IPS DF 19.7 (cell line): ENCODE measurements at places on chromosomes 16 and 17.

GRCh38 chr17:38786372-38786771 lies 13.0 kb downstream of the PIP4K2B start:
- DNase-seq: no peak

GRCh38 chr17:67126983-67127382 lies 82.6 kb downstream of the CACNG1 start:
- DNase-seq: no peak

DNA sequence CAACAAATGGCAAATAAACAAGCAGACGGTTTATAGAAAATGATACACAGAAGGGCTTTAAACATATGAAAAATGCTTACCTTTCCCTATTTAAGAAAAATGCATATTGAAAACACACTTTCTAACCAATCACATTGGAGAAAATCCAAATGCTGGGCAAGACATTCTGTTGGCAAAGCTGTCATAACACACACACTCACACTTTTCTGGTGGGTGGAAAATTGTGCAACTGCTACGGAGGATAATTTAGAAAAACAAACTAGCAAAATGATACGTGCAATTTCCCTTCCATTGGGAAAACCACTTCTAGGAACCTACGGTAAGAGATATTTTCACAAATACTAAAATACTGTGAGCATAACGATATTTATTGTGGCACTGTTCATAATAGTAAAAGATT lies 9.8 kb upstream of the MYH3 start:
- DNase-seq: no peak

DNA sequence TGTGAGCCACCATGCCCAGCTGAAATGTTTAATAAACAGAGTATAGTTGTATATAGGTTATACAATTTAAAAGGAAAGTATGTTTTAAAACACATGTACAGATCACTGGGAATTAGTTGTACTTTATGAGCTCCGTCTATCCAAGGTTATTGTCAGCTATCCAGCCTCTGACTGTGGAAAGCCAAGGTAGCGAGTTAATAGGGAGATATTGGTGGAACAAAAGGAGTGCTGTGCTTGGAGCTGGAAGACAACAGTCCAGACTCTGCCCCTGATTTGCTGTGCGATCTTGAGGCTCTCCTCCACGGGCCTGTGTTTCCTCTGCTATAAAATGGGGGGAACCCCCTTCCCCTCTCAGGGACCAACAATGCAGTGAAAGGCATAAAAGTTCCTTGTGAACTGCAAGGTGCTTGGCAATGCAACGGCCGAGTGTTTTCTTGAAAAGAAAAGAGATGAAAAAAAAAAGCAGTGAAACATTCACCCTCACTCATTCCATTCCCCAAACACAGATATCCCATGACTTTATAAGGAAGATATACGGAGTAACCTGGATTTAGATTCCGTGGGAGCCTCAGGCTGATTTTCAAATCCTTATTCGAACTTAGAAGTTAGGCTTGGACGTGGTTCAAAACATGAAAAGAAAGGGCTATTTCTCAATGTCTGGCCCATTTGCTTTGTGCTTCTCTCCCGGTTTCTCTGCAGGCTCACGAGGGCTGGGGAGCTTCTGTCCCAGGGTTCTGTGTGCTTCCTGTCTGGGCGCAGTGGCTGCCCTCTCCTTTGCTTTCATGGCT lies 34.1 kb downstream of the CUEDC1 start:
- DNase-seq: no peak

- no peak for DNase-seq
Observed at GRCh38 chr16:56898847-56899246, 33.1 kb upstream of the HERPUD1 start.

DNA sequence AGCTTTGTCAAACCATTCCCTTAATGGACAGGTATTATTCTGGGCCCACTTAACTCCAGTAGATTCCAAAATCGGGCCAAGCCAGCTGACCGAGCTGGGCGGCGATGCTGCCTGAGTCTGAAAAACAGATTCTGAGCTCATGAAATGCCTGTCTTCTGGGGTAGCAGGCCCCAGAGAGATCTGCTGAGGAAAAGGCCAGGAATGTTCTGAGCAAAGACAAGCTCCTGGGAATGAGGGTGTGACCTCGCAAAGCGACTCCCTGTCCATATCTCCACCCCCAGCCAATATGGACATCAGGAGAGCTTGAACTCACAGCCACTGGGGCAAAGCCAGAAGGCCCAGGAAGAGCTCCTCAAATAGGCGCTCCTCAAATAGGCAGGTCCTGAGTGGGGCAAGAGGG lies 23.7 kb downstream of the ZNF423 start:
- no peak for DNase-seq

GRCh38 chr16:35210681-35211433 lies 1751.4 kb downstream of the TP53TG3F start:
- no peak for DNase-seq

GRCh38 chr17:1753767-1754429 lies 8.0 kb upstream of the SERPINF1 start:
- no peak for DNase-seq

DNA sequence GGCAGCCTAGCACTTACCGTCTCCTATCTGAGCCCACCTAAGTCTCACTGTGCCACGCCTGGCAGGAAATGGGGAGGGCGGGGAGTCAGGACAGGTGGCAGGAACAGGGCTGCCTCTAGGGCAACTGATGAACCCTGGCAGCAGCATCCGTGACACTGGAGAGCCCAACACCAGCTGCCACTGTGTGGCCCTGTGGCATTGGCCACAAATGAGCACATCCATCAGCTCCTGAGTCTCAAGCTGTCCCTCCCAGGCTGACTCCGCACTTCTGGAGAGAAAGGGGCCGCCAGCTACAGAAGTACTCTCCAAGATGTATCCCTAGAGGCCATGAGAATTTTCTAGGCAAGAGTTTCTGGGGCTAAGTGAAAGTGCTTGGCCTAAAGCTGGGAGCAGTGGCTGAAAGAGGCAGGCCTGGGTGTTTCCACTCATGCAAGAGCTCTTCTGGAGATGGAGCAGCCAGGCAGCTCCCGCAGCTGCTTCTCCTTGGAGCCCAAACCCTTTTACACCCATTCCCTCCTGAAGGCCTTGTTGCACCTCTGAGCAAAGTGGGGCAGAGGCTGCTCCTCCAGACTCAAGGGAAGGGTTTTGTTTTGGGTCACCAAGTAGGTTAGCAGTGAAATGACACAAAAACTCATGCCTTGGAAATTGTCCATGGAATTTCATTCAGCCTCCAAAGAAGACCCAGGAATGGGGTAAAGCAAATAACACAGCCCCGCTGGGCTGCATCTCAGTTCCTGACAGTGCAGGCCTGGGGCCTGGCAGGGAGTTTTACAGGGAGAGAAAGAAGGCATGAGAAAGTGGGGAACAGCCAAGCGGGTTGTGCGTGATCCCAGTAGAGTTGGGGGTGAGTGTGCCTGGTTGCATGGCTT lies 25.8 kb downstream of the PEMT start:
- DNase-seq: no peak

DNA sequence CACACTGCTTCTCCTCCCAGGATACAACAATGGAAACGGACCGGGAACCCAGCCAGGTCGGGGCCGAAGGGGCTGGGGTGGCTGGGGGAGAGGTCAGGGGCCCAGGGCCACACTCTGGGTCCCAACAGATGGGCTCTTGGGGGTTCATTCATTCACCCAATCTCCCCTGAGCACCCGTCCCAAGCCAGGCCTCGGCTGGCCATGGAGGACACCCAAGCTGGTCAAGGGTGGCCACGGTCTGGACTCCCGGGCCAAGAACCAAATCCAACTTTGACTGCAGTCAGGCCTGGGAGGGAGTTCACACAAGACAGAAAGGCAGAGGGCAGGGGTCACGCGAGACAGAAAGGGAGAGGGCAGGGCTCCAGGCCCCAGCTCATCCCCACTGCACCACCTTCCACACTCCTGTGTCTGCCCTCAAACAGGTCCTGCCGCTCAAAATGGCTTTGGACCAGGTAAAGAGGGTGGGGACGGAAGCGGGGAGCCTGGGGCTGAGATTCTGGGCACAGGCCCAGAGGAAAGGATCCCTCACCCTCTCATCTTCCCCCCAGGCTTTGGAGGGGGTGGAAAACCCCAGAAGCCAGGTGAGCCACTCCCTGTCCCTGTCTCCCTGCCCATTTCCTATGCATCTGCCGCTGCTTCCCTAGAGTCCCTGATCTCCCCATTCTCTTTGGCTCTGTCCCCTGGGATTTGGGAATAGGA lies 12.3 kb upstream of the PKMYT1 start:
- DNase-seq: no peak

DNA sequence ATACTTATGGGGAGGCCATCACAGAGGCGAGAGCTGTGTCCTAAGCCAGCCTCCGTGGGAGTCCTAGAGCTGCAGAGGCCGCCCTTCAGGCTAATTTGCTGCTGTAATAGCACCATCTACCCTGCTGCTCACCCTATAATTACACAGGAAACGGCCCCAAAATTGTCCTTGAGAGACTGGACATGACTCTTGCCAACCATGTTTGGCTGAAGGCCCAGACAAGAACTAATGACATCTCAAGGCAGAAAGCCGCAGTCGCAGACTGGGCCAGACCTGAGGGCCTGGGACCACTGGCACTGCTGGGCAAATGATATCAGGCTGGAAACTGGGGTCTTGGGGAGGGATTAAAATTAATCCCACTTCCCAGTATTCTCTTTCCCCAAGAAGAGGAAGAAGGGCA lies 24.1 kb downstream of the PSMD7 start:
- no peak for DNase-seq

GRCh38 chr16:89371968-89372634 lies 118.3 kb downstream of the ANKRD11 start:
- DNase-seq: no peak

DNA sequence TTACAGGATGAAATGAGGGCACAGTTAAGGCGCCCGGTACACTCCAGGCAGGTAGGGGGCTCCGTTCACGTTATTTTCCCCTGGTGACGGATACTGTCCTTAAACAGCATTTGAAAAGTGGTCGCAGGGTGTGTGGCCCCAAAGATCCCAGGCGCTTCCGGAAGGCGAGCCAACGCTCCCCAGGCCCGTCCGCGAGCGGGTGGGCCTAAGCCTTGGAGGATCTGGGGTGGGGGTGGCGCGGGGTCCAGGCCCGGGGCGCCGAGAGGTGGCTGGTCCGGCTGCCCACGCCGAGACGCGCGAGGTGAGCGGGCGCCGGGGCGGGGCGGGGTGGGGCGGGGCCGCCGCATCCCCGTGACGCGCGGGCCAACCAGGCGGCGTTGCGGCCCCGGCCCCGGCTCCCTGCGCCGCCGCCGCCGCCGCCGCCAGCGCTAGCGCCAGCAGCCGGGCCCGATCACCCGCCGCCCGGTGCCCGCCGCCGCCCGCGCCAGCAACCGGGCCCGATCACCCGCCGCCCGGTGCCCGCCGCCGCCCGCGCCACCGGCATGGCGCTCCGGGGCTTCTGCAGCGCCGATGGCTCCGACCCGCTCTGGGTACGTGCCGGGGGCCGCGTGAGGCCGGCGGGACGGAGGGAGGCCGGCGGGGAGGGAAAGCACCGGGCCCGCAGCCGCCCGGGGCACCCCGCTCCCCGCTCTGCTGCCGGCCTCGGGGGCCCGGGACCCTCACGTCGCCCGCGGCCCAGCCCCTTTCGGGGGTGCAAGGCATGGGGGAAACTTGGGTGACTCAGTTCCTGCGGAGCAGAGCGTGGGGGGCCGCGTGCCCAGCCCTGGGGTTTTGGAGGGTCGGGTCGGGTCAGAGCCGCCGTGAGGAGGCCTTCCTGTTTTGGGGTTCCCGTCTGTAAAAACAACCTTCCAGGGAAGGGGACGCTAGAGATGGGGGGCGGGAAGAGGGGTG lies at the start of gene ABCC1:
TSS of gene ABCC1 (plus strand) at position 407 of the 951 bp plus-strand sequence. CDS start at position 543, 136 bp downstream.
- DNase-seq: no peak

DNA sequence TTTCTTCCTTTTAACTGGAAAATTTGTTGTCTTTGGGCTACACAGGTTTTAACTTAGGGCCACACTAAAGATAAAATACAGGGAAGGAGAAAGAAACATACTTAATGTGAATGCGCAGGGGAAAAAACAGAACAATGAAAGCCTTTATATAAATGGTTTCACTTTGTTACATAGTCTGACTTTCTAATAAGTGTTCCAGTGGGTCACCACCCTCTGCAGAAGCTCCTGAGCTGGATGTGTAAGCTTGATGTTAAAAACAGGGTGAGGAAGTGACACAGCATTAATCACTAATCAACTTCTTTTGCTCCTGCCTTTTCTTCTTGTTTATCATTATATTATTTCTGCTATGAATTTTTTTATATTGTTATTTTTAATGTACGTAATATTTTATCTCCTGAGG lies 445.6 kb upstream of the CA10 start:
- DNase-seq: no peak

GRCh38 chr16:23482778-23483177 lies 27.5 kb downstream of the GGA2 start:
- no peak for DNase-seq

DNA sequence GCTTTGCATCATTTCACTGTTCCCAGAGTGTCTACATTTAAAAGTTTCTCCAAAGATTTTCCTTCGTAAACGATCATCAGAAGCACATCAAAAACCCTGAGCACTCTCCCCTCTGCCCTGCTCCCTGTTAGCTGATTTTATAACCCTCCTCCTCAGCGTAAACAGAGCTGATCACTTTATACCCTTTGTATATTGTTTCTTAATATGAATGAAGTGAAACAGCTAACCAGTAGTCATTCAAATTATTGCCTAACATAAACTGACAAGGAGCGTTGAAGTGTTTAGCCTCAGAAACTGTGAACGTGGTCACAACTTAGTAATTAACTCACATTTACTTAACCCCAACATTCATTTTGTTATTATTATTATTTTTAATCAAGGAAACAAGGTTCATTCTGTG lies 160.0 kb upstream of the FOXF1 start:
- no peak for DNase-seq

GRCh38 chr17:78737332-78737731 lies 44.7 kb downstream of the CYTH1 start:
- DNase-seq: no peak

GRCh38 chr16:24858219-24859041 lies 12.7 kb downstream of the SLC5A11 start:
- DNase-seq: no peak

DNA sequence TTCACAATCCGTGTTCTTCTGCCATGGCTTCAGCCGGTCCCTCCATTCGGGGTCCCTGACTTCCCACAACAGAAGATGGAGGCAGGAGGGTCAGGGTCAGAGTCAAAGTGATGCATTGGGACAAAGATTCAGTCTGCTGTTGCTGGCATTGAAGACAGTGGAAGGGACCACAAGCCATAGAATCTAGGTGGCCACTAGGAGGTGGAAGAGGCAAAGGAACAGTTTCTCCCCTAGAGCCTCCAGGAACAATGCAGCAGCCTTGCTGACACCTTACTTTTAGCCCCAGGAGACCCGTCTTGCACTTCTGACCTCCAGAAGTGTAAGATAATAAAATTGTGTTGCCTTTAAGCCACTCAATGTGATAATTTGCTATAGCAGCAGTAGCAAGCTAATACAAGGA lies 55.9 kb downstream of the MFSD11 start:
- DNase-seq: no peak
